ENCODE measurements at places on chromosomes 16 and 17.

GRCh38 chr16:81599034-81599744 is 154.6 kb downstream of the CMIP start:
- no peak for DNase-seq

- no peak for DNase-seq
Measured at GRCh38 chr17:26792486-26792885, 501.4 kb upstream of the WSB1 start.

- DNase-seq, result no peak
Measured at GRCh38 chr17:77899498-77899897, 59.0 kb upstream of the TNRC6C start.

DNA sequence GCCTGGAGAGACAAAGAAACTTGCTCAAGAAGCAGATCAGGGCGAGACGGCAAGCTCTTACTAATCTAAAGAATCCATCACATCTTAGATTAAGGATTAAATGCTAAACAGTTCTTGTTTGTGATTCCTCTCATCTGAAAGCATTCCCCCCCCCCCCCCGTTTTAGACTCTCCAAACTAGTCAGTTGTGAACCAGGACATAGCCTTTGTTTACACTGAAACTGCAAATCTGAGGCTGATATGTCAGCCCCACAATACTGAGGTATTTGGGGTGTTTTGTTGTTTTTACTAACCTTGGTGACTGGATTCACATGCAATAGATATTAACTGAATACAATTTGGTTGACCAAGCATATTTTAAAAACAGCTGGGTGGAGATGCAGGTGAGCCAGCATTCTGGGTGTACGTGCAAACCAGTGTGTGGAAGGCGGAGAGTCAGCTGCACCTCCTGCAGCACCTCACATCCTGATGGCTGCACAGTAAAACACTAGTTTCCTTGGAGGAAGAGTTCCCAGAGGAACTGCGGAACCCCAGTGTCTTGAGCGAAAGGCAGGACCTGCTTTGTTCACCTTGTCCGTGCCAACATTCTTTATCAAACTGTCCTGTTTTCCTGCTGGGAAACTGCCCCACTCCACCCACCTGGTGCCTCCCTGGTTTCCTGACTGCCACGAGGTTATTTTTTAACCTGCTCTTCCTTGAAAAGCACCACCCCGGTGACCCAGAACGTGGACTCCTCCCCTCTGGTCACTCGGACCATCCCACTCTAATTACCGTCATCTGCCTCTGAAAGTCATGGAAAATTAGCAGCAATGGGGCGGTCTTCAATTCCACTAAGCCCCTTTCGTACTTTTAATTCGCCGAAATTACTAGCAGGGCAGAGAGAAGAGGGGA is 1.2 kb upstream of the YPEL2 start:
- peak; percentile 73 for DNase-seq

DNA sequence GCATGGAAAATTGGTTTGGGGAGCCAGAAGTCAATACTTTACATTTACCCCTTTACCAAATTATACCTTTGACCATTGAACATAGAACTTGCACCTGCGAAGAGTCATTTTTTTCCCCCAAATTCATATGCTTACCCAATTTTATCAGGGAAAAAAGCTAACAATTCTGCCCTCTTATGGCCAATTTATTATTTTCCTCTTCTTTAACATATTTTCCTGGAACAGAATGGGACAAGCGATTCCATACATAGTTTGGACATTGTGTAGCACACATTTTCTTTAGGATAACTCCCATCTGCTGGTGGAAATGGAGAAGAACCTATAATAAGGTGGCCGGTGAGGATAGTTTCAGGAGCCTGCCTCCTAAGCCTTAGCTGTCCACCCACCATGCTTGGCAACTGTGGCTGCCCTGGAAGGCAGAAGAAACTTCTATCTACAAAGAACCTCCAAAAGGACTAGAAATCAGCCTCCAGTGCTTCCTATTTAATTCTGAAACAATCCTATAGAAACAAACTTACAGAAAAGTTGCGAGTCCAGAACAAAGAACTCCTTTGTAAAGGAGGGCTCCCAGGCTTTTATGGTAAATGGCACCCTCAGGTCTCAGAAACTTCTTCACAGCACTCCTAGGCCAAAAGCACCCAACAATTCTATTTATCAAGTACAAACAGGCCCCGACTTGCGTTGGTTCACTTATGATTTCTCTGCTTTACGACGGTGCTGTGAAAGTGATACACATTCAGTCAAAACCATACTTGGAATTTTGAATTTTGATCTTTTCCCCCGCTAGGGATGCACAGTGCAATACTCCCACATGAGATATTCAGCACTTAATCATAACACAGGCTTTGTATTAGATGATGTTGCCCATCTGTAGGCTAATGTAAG is 64.1 kb upstream of the CACNG4 start:
- peak; percentile 12 for DNase-seq

DNA sequence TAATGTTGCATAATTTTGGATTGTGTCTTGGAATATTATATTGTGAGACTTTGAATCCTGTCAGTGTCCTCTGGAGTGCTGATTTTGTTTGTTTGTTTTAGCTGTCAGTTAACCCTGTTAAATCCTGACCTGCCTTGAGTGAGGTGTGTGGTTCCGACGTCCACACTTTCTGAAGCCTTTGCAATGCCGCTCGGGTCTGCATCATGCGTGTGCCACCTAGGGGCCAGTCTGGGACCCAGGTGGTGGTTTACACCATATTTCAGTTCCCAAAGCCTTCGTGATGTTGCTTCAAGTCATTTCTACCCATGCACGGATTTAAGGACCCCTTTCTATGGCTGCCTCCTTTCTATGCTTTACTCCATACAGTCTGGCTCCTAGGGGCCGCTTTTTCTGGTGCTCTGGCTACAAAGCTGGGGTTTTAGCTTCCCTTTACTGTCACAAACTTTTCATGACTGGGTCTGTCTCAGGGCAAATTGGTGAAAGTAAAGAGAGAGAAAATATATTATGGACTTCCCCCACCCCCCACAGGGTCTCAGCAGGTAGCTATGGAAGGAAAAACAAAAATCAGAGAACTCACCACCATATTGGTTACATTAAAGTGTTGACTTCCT is 11.4 kb upstream of the OR4D1 start:
- DNase-seq, result no peak

DNA sequence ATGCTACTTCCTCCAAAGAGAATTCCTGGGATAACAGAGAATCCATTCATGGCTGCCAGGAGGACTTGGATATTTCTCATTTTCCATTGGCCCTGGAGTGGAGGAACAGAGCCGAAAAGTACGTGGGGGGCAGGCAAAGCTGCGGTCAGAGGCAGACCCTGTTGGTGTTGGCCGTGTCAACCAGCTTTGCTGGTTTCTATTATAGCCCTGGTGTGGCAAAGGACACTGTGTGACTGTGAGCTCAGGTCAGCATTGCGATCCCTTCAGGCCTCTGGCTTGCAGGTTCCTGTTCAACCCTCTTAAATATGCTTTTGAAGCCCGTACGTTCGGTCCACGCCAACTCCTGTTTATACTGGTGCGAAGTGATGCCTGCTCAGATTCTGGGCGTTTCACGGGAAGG is 596.2 kb downstream of the MAF start:
- DNase-seq, result no peak

DNA sequence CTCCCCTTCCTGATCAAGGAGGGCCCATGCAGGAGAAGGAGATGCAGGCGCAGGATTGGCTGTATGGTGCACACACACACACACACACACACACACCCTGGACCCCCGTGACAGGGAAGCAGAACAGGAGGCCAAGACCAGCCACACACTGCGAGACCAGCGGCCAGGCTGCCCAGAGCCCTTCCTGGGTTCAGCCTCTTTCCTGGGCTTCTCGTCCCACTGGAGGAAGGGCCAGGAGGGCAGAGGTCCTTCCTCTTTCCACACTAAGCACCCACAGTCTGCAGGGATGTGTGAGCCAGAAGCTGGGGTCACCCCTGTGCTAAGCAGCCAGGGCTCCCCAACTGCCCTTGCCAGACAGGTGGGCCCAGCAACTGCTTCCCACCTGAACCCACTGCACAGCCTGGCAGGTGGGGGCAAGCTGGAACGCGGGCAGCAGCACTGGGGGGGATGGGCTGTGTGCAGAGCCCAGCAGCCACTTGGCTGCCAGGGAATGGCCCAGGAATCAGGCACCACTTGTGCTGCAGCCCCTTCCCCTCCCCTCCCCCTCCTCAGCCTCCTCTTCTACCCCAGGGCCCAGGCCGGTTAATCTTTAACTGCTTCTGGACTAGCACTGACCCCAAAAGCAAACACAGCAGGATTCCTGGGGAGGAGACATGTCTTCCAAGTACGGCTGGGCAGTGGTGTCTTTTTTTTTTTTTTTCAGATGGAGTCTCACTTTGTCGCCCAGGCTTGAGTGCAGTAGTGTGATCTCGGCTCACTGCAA is 44.6 kb upstream of the SLC38A10 start:
- DNase-seq, result no peak

- no peak for DNase-seq
Measured at GRCh38 chr17:64384253-64385186, 6.1 kb downstream of the PECAM1 start.

DNA sequence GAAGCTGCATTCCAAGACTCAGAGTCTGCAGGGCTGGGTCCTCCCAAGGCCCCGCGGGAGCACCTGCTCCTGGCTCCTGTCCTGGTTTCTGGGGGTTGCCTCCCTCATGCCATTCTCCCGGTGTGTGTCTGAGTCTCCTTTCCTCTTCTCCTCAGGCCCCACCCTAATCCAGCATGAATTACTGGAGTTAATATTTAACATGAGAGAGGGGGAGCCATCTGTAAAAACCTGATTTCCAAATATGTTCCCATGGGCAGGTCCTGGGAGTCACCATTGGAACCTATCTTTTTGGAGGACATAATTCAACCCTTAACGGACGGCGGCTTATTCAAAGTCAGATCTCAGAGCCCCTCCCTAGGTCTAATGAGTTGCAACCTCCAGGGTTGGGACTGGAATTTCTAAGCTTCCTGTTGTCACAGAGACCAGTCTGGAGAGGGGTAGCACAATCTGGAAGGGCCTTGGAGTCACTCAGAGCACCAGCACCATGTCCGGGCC is 5.4 kb downstream of the C17orf99 start:
- no peak for DNase-seq

DNA sequence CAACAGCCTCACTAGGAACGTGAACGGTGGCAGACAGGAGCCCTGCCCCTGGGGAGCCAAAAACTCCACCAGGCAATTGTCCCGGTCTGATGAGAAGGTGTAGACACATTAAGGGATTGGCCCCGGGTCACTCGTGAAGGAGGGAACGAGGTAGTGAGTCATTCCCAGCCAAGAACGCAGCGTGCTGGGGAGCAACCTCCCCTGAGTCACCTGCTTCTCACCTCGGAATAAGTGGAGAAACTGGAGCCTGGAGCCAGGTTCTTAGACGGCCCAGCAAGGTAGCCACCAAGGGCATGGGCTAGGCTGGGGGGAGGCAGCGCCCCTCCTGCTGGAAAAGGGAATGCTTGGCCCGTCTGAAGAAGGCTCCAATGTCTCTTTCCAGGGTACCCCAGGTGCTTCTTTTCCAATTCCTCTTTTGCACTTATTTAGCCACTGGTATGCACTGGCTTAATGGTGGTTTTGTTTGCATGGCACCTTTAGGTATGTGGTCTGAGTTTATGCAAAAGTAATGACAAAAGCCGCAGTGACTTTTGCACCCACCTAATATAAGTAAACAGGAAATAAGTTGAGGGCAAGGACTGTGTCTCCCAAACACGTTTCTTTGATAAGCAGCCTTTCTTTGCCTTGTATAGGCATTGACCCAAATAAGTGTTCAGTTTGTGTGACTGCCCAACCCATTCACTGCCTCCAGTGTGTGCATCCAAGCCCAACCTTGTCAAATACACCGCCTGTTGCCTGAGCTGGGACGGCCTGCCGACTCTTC is 1.8 kb upstream of the HELZ start:
- no peak for DNase-seq

Data from MM.1S (cell line).